GM12865 (cell line): ENCODE measurements at places on chromosomes 1 and 21.

GRCh38 chr1:54474310-54475251 is 68.4 kb upstream of the SSBP3 start:
- no peak for DNase-seq

DNA sequence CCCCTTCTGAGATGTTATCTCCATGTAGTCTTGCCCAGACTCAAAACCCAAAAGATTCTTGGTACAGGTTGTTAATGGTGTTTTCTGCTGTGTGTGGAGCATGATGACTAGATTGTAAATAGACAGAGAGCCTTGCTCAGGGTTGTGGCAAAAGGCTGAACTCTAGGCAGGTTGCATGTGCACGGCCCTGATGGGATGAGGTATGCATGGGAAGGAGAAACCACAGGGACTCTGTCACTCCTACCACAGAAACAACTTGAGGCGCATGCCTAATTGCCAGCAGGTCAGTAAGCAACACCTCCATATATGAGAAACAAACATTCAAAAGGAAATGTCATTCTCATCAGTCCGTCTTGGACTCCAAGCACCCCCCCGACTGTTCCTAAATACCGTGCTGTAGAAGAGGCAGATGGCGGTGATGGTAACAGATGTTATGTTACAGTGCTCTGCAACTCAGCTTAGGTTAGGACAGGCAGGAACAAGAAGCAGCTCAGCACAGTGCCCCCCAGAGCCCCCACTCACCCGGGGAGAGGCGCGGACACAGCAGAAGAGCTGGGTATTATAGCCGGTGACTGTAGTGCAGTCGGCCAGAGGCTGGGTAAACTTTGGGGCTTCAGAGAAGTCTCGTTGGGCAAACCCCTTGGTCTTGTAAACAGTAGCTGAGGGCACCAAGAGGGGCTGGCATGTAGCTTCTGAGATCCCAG is 10.9 kb downstream of the MYBPHL start:
- DNase-seq, result no peak

DNA sequence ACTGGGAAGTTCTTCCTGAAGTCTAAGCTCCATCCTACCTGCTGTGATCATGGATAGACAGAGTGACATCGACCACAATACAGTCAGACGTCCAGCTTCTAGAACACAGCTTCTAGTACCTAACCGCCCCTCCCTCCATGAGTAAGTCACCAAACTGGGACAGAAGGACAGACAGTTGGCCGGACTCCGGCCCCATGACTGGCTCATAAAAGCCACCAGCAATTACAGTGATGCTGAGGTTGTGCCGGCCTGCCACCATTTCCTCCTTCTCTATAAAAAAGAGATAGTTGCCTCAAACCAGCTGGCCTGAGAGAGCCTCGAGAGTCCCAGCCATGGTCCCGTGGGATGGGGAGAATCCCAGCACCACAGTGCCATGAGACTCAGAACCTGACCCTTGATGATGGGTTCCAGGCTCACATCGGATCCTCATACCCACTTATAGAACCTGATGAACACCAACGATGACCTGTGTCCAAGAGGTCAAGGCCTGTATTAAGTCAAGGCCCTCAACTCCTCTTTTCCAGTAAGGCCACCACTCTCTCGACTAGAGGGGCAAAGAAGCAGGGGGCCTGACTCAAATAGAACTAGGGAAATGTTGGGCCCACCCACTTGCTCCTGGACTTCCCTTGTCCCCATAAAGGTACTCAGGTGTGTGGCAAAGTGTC is 3.4 kb downstream of the MEF2D start:
- no peak for DNase-seq

DNA sequence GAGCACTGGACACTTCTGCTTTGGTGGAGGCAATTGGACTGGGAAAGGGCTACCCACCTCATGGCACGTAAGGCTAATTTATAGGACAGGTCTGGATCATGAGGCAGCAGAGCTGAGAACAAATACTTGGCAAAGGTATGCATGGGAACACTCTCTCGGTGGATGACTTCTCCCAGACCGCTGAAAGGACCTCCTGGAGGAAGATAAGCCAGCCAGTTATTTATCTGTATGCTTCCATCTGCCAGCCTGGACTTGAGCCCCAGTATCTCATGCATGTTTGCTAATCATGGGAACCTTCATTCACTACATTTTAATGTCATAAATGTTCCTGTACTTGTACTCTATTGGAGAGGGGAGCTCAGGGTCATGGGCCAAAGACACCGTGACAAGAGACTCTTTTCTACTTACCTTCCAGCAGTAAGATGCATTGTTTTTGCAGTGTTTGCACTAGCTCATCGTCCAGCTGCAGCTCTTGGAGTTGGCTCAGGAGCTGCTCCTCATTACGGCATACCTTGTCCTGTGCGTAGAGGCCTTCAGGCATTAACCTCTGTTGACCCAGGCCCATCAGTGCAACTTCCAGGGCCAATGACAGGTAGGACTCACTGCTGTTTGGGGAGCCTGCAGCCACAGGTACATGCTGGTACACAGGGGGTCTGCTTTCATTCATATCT is 23.7 kb downstream of the UROD start:
- no peak for DNase-seq

DNA sequence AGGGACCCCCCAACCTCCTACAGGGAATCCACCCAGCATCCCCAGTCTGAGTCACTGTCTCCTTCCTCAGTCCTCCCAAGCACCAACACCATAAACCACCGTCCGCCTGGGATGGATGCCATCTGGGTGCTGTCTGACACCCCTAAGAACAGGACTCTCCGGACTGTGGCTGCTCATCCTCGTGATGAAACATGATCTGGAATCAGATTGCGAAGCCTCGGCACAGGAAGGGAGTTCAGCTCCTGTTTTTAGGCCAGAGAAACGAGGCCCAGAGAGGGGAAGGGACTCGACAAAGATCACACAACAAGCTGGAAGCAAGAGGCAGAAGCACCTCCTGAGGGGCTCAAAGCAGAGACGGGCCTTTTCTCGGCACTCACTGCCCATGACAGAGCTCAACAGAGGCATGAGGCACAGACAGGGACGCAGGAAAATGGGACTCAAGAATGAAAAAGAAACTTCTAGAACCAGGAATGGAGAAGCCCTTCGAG is 8.4 kb downstream of the KCNN3 start:
- DNase-seq, result no peak

GRCh38 chr21:22981819-22982218 is 1983.6 kb downstream of the NCAM2 start:
- DNase-seq, result no peak

GRCh38 chr1:169484683-169485430 is 887 bp downstream of the SLC19A2 start:
- peak; percentile 59 for DNase-seq

DNA sequence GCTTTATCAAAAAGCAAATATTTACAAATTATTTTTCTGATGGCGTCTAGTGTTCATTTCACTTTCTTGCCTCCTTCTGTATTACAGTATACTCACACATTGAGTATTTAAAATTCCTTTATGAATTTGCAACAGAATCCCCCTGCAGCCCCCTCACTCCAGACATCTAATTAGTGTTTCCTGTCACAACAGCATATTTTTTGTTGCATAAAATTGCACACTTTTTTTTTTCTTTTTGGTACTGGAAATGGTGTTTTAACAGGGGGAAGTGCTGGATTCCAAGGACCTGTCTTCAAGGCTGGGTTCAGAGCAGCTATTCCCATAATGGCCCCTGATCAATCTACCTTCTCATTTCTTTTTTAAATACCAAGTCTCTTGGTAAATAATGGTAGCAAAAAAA is 184.3 kb upstream of the HMCN1 start:
- no peak for DNase-seq

GRCh38 chr1:1680912-1681273 is 11.7 kb downstream of the SLC35E2B start:
- no peak for DNase-seq

DNA sequence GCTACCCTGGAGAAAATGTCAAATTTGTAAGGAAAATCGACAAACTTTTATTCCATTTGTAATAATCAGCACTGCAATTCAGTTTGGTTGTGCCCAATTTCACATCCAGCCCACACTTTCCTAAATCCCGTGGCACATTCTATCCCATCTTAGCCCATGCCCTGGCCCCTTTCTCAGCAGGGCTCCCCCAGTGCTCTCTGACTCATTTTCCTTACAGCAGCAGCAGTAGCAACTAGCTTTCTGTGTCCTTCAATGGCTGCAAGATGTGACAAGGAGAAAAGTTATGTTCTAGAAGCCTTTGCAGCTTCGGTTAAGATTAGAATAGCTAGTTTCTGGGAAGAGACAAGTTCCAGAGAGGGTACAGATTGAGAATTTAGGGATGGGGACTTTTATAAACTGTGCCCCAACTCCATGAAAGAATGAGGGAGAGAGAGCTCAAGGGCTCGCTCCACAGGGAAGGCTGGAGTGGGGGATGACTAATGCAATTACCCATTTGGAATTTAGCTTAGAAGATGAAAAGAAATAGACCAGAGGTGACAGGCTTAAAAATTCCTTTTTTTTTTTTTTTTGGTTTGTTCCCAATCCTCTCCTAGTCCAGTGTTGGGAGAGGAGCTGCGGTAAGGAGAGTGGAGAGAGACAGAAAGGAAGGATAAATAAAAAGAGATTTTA is 47.0 kb upstream of the POU2F1 start:
- DNase-seq, result no peak

- no peak for DNase-seq
Observed at GRCh38 chr1:7432900-7433380, 338.2 kb upstream of the VAMP3 start.

DNA sequence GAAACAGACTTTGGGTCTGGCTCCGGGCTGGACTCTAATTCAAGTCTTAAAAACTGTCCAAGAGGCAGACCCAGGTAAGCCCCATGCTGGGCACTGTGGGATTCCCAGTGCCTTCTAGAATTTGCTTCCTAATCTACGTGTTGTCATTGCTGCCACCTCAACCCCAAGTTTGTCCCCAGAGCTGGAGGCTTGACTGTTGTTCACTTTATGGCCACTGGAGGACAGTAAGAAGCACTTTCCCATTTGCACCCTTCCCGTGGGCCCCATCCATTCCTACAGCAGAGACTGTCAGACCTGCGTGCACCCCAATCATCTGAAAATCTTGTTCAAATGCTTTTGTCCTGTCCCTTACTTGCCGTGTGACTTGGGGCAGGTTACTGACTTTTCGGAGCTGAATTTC is 29.4 kb upstream of the VASH2 start:
- DNase-seq, result peak; percentile 46

GRCh38 chr21:45590726-45591618 is 48.7 kb upstream of the SLC19A1 start:
- peak; percentile 40 for DNase-seq

DNA sequence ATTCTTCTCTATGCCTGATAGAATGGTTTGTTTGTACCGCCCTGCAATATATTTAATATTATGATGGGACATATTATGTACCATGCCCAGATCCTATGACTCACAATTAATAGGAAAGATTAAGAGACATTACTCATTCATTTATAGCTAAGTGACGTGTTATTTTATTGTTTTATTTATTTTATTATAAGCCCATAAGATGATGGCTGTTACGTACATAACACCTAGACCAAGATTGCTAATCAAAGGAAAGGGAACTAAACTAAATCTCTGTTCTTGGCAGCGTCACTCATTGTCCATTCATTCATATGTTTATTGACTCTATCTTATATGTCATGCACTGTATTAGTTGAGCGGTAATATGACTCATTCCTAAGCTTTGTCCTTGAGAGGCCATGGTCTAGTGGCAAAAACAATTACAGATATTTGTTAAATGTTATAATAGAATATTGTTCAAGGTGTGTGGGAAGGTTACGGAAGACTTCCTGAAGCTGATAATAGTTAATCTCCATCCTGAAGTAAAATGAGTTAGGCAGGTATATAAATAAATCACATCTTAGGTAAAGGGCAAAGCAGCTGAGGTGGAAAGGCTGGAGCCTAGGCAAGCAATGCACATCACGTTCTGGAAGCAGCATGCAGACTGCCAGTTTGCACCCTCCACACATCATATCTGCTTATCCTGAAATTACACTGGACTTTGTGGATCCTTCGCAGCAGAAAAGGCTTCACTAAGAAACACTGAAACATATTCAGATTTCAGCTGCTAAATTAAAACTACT is 16.6 kb upstream of the CD55 start:
- DNase-seq, result no peak

- DNase-seq, result no peak
Observed at GRCh38 chr1:230368363-230368762, 57.8 kb downstream of the PGBD5 start.

DNA sequence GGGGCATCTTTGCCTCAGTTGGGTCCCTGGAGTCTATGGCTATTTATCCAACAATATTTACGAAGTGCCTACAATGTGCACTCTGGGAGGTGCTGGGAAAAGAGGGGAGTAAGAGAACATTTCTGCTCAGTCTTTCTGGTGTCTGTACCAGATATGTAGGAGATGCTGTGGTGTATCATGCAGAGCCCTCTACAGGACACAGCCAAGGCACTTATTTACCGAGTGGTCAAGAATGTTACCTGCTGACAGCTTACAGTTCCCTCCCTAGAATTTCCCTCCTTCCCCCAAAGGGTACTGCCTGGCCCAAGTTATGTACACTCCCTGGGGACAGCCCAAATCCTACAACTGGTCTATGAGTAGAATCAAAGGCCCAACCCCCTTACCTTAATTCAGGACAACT is 177.7 kb downstream of the C1orf94 start:
- DNase-seq, result no peak

GRCh38 chr1:231460614-231461013 is 38.5 kb upstream of the EGLN1 start:
- peak; percentile 75 for DNase-seq

DNA sequence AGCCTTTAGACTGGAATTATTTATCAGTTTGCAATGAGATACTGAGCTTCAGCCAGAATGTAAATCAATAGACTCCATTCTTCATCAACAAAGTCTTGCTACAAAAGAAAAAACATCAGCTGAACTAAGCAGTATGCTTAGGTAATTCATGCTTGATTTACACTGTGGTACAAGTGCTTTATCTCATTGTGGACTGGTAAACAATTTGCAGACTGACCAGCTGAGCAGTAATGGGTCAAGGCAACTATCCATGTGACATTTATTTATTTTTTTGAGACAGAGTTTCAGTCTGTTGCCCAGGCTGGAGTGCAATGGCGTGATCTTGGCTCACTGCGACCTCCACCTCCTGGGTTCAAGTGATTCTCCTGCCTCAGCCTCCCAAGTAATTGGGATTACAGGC is 39.8 kb upstream of the SYT2 start:
- no peak for DNase-seq

- DNase-seq, result peak; percentile 39
Observed at GRCh38 chr1:83500531-83500930, 498.4 kb downstream of the TTLL7 start.

DNA sequence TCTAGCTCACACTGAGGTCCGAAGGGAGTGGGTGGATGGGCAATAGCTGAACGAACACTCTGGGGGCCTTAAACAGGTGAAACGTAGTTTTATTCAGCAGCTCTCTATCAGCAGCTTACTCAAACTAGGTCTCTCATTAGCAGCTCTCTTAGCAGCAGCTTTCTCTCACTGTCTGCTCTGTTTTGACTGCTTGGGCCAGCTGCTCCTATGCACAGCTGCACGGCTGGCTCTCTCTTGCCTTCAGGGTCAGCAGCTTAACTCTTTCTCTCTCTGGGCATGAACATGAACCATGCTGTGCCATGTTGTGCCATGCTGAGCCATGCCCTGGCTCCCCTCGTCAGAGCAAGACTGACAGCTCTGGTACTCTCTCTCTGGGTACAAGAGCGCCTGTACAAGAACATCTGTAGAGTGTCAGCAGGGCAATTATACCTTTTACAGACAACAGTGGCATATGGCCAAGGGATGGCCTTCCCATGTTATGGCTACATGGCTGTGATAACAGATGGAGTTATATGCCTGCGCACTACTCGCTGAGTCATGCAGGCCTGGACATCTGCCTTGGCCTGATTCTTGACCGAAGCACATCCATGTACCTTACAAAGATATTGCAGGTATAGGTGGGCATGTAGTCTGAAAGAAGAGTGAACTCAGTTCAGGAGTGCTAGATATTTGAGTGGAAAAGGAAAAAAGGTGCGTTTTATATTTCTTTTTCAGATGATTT is 152.4 kb downstream of the LEPR start:
- DNase-seq, result no peak
